ENCODE measurements at places on chromosomes 4 and X.
A peak's percentile ranks its signal among the peaks of the same experiment; 100 is the strongest.

DNA sequence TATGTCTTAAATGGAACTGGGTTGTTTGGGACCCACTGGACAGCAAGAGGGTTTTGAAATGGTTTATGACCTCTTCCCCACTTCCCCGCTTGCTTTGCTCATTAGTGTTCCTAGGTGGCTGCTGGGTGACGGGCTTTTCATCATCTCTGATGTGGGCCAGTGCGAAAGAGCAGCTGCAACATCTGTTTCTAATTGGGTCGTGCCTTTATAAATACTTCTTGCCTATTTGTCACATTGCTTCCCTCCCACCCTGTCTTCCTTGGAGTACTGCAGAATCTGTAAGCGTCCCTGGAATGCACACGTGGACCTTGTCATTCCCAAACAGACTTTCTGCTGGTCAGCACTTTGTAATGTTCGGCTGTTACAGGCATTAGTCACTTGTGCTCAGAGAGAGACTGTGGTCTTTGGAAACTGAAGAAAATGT lies 35.2 kb downstream of the SEPTIN11 start:
- DNase-seq: no peak

DNA sequence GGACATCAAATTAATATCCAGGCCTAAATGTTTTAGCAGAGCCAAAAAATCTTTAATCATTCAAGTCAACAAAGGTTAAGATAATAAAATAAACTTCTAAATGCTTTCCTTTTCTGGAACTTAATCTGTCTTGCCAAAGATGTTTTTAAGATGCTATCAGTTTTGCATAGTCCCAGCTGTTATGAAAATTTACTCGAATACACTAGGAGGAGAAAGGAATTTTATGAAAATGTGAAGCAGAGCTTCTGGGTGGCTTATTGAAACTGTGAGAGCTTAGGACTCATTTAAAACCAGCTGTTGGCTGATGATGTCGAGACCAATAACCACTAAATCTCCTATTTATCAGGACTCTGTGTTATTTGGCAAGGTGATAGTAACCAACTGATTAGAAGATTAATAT lies 202.2 kb upstream of the ETNPPL start:
- DNase-seq: no peak

- DNase-seq: no peak
Measured at GRCh38 chrX:118928151-118928550, 46.3 kb upstream of the LONRF3 start.

DNA sequence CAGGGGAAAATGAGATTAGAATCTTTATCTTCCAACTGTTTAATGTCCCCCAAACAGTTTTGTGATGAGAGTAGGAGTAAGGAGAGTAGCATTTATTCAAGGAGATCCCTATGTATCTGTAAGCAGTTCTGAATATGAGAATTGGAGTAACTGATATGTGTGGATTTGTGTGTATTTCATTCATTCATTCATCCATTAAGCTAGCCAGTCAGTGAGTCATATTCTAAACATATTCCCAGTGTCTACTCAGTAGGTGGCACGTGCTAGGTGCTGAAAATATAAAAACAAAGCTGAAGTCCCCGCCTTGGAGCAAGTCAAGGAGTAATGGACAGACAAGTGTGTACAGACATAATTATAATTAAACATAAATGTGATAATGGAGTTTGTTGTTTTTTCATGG lies 12.4 kb upstream of the STX18 start:
- DNase-seq: no peak

- no peak for DNase-seq
Measured at GRCh38 chr4:149158817-149159216, 656.8 kb downstream of the IQCM start.

DNA sequence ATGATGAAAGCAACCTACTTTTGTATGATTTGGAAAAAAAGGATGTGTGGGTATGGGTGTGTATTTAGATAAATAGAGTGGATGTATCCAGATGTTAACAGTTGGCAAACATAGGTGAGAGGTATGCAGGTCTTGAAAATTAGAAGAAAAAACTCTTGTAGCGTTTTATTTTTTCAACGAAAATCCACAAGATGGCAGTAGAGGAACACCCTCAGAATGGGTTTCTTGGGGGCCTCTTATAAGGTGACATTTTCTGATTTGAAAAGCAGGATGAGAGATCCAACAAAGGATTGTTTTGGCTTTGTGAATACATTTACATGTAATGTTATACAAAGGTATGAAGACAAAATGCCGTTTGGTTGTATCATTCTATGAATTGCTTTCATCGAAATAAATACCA lies 68.3 kb downstream of the FMR1NB start:
- peak; percentile 5 for DNase-seq

GRCh38 chr4:184548316-184548647 lies 73.9 kb upstream of the IRF2 start:
- no peak for DNase-seq

- DNase-seq: no peak
Measured at GRCh38 chrX:117713411-117713810, 403.2 kb downstream of the KLHL13 start.

DNA sequence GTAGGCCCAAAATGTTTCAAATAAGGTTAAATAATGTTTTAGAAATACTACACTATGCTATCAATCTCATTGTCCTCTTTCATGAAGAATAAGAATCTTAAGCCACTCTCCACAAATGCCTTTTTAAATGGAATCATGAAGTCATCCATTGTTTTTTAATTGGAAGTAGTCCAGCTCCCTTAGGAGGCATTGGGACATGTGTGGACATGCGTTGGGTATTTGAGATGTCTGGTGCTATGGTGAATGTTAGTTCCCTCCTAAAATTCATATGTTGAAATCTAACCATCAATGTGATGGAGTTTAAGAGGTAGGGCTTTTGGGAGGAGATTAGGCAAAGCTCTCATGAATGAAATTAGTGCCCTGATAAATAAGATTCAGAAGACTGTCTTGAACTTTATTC lies 289.0 kb downstream of the C4orf33 start:
- no peak for DNase-seq

DNA sequence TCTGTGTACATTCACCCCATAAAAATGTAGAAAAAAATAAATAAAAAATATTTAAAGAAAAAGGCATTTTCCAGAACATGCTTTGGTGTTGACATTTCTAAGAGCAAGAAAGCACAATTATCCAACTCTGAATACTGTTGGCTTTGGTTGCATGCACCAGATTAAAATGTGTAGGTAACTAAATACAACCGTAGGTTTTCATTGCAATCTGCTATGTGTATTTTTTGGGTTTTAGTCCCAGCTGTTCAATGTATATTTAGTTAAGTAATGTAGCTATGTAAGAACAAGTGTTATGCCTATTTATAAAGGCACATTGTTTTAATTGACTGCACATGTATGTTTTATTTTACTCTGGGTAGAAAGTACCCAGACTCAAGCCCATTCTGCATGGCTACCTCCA lies 108.1 kb upstream of the PAQR3 start:
- no peak for DNase-seq

DNA sequence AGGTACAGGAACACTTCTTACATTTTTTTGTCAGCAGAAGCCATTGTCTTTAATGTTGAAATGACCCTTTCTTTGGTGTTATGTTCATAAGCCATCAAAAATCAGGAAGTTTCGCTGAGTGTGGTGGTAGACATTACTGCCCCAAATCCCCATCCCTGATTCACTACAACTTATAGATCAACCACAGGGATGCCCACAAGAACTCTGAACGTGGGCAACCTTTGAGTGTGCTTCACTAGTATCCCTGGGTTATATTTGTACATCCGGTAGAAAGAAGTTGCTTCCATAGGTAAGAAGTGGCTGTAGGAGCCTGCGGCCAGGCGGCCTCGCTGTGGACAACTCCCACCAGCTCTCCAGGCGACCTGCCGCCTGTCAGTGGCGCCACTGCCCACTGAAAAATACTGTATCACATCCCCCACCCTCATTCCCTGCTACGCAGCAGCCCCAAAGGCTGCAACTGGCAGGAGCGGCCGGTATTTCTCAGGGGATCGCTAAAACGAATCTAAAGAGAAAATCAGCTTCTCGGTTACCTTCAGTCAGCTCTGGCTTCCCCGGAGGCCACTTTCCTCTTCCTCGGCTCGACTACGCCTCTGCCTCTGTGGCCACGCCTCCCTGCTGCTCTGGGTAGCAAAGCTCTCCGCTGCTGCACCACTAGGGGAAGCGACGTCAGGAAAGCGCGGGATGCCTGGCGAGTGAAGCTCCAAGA lies 13.9 kb upstream of the ETDC start:
- no peak for DNase-seq

DNA sequence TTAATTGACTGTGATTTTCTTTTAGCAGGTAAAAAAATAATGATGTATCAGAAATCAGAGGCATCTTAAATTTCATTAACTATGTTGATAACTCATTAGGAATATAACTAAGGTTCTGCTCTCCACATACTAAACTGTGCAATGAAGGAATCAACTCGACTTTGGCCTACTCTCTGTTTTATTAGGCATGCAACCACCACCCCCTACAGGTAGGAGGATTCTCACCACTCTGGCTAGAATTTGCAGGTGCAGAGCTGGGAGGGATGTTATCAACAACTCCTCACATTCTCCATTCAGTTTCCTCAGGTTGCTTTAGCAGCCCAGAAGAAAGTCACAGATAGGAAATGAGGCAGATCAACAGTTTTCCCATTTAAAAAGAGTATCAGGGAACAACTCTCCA lies 160.1 kb downstream of the COX18 start:
- DNase-seq: peak; percentile 15

DNA sequence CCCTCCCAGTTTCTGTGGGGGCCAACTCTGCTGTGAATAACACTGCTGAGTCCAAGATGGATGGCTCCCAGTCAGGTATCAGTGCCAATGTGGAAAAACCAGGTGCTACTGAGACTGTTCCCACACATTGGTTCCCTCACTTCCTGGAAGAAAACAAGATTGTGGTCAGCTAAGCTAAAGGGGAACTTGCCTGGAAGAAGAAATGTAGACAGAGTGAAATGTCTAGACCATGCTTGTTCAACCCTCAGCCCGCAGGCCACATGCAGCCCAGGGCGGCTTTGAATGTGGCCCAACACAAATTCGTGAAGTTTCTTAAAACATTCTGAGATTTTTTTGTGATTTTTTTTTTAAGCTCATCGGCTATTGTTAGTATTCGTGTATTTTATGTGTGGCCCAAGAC lies 28.6 kb upstream of the UTP14A start:
- no peak for DNase-seq

- DNase-seq: no peak
Measured at GRCh38 chr4:25981749-25982148, 67.7 kb downstream of the SMIM20 start.

DNA sequence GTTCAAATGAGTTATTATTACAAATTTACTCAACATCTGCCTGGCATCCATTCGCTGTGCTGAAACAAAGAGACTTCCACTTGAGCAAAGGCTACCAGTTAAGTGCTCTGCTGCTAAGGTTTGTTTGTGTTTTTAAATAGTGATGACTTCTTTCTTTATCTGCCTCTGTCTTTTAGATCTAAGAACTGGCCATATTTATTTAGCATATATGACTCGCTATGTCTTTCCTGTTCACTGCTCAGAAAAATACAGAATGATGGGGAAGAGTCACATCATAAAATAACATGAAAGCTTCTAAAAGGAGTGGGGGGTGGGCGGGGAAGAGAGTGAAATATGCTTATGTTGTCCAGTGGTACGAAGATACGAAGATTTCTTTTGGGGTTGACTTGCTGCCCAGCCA lies 322.2 kb downstream of the GPAT3 start:
- no peak for DNase-seq

GRCh38 chrX:3263681-3264126 lies 82.7 kb downstream of the MXRA5 start:
- no peak for DNase-seq

DNA sequence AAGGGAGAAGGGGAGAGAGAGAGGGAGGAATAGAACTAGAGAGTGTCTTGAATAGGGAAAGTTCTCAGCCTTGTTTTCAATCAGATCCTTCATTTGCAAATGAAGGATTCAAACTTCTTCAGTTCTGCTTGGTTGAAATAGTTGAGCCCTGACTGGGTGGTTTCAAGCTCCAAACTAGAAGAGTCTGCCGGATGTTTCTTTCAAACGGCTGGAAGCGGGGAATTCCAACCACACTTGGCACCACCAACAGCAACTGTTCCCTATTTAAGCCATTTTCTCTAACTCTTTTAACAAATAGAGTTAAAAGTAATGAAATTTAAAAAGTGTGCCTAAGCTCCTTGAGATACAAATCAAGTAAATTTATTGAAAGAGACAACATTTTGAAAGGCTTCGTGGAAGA lies 67.5 kb upstream of the DDX60 start:
- peak; percentile 13 for DNase-seq

DNA sequence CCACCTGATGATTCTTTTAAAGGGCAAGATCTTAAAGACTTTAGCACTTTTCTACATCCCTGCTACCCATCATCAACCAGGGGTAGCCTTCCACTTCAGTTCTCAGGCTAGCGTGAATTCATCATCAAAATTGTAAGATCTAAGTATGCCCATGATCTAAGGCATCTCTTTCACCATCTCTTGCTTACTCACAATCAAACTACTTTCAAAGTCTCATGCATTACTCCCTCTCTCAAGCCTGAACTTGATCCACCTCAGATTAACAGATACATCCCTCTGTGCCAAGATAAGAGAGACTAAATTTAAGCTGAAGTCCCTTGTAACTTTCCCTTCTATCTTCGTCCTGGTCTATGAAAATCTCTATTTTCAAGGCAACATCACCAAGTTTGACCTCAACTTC lies 62.8 kb downstream of the DHX15 start:
- no peak for DNase-seq

DNA sequence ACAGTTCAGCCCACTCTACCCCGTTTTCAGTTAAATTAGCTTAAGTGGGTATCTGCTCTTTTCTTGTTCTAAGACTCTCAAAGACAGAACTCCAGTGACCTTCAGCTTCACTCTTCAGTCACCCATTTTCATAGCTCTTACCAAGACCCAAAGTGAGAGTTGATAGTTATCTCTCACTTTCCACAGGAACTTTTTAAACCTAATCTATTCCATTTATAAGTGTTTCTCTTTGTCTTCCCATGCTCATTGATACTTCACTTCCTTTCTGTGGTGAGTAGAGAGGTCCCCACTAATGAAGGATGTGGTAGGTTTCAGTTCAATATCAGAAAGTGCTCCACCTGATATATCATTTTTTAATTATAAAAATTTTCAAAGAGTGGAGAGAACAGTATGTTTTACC lies 33.4 kb downstream of the COX18 start:
- DNase-seq: no peak

DNA sequence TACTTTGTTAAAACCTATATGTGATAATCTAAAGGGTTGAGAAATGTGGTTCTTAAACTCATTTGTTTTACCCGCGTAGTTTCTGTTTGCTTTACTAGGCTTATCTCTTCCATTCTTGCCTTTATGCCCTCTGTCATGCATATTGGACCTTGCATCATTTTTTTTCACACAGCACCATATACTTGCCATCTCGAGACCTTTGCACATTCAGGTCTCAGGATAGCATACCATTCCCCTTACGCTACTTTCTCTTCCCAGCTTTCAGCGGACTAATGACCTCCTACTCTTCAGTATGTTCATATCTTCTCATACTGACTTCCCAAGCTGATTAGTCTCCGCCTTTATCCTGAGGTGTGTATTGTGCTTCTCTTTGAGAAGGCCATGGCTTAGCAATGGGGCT lies 40.5 kb downstream of the USP38 start:
- no peak for DNase-seq

DNA sequence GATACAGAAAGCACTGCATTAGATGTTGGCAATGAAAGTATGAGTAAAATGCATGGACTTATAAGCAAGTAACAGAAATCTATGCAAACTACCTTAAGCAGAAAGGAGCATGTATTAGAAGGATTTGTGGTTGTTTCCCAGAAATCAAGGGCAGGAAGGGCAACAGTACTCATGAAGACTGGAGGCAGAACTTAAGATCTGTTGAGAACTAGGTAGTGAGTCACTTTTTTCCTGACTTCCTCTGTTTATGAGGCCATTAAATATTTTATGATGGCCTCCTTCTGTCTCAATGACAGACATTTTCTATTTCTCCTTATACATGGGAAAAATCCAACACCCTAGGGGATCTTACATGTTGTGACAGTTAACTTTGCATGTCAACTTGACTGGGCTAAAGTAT lies 398.2 kb downstream of the MID1IP1 start:
- DNase-seq: no peak

Measured in NT2/D1 (cell line).